Stimulated activated CD4-positive, alpha-beta T cell treated with anti-CD3 and anti-CD28 coated beads, Interleukin-2, amount 100 ng/mL, for 24 hours (primary cell): ENCODE measurements at places on chromosomes 4 and X.

DNA sequence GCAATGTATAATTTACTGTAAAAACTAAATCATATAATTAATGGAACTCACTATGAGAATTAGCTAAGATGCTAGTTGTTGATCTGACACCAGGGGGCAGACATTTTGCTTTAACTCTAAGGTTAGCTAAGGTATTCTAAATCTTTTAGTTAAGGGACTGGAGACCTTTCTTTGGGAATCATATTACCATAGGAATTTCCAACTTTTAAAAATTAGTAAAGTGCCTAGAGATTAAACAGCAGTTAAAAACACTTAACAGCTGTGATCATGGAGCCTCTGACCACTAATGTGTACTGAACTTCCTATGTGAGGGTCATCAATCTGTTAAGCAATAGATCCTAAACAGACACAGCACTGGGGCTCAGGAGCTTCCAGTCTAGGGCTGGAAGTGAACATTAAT, 226.6 kb downstream of the NSUN7 start:
- no peak for DNase-seq

DNA sequence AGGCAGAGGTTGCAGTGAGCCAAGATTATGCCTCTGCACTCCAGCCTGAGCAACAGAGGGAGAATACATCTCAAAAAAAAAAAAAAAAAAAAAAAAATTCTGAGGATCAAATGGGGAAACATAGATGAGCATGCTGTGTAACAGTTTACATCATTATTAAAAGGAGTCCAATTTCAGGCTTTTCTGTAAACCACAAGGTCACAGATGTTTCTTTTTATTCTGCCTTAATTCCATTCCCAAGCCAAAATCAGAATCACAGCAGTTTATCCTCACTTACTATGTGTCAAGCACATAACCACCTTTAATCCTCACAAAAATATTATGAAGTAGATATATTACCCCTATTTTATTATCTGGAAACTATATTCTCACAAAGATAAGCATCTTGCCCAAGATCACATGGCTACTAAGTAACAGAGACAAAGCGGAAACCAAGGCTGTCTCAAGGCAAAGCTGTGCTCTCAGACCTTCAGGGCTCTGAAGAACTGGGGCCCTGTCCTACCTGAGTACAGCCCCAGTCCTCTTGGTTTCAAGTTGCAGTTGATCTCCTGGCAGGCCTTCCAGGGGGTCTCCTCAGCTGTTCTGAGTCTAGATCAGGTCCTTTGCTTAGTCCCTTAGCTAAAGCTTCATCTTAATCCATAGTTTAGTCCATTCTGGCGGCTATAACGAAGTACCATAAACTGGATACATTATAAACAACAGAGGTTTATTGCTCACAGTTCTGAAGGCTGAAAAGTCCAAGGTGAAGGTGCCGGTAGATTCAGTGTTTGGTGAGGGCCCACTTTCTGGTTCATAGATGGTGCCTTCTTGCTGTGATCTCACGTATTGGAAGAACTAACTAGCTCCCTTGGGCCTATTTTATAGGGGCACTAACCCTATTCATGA, 141.3 kb downstream of the PALLD start:
- no peak for DNase-seq

DNA sequence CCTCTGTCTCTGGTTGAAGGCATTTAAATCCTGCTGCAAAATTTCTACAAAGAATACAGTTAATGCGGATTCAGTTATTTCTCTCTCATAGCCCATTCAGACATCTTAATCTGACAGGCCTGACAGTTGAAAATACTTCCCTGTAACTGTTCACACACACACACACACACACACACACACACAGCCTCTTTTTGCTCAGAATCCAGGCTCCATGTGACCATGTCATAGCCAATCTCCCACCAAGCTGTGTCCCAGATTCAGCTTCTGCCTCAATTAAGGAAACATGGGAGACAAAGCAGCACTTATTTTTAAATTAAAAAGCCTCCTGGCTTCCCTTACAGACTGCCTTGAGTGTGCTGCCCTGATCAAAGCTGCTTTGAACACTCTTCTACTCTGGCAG, 49.3 kb upstream of the EFHC2 start:
- no peak for DNase-seq

GRCh38 chr4:186137196-186137794, 32.8 kb downstream of the FAM149A start:
- no peak for DNase-seq

- DNase-seq: no peak
Measured at GRCh38 chrX:64395568-64395929, 297 bp upstream of the MTMR8 start.

DNA sequence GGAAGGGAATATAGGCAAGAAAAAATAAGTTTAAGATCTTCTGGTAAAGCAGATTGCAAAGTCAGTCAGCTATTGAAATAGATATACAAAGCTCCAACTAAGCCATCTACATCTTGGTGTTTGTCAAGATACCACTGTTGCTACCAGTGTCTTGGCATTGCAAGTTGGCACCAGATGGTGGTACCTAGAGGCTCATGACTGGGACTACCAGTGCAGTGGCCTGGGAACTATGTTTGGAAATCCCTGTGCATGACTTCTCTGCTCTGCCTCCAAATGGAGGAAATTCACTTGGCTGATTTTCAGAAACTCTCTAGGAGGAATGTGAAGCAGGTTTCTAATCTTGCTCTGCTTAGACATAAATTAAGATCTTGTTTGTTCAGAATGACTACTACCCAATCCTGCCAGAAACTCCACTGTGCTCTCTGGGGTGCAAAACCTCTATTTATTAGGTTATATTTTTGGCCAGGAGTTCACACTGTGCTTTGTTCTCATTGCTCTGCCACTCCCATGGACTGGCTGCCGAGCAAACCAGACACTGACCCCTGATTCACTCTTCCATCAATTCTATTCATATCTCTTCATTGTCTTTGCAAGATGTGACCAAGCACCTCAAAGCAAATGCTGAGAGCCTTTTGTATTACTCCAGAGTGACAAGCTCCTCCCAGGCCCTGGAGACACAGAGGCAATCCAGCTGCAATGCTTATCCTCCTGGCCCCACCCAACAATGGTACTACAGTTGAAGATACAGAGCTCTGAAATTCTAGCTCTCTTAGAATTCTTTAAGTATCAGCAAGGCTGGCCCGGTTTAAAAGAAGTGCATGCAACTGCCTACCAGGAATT, 272.3 kb upstream of the FGF16 start:
- DNase-seq: no peak

- no peak for DNase-seq
Measured at GRCh38 chr4:78162821-78163220, 105.7 kb downstream of the FRAS1 start.

- DNase-seq: no peak
Measured at GRCh38 chrX:7219153-7219705, 71.3 kb upstream of the PUDP start.

DNA sequence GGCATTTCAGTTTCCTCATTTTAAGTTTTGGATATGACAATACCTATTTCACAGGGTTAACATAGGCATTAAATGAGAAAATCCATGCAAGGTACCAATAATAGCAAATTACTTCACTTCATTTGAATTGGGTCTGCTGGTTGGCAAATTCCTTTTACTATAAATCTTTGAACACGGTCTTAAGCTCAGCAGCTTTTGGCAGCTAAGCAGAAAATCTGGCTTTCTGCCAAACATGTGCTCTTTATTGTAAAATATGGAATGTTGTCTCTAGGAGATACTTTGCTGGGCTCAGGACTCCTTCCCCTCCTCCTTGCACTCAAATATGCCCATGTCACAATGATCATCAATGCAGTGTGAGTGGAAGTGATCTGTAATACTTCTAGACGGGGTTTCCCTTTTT, 16.8 kb upstream of the DMP1 start:
- DNase-seq: no peak

GRCh38 chrX:23403849-23404248, 69.2 kb downstream of the PTCHD1 start:
- no peak for DNase-seq

- DNase-seq: no peak
Measured at GRCh38 chr4:111934314-111934713, 210.9 kb upstream of the FAM241A start.

DNA sequence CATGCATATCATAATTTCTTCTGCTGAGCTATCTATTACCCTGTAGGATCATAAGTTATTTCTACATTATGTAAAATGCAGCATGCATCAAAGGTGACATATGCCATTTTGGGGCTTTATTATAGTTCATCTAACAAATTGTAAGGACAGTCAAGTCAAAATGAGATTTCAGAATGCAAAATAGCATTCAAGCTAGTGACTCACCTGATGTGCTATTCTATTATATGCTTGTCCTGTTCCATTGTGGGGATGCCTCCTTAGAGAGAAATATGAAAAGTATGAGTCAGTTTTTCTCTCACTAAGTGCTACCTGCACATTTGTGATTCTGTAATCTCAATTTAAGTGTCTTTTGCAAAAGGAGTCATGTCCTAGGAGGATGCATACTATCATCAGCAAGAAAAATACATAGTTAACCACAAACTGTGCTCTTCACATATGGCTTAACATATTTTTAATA, 647.0 kb upstream of the PCDH10 start:
- no peak for DNase-seq

DNA sequence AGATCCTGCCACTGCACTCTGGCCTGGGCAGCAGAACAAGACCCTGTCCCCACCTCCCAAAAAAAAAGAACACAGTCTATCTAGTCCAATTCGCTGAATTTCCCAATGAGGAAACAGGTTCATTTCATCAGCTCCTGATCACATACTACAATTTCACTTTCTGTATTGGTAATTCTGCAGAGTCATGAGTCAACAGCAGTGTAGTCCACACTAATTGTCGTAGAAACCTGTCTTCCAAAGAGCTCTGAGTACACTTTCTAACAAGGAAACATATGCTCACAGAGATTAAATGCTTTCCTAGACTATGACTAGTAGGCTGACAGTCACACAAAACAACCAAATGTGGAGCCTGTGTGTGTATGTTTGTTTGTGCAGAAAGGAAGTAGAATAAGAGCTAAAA, 91.9 kb downstream of the GPC4 start:
- no peak for DNase-seq

DNA sequence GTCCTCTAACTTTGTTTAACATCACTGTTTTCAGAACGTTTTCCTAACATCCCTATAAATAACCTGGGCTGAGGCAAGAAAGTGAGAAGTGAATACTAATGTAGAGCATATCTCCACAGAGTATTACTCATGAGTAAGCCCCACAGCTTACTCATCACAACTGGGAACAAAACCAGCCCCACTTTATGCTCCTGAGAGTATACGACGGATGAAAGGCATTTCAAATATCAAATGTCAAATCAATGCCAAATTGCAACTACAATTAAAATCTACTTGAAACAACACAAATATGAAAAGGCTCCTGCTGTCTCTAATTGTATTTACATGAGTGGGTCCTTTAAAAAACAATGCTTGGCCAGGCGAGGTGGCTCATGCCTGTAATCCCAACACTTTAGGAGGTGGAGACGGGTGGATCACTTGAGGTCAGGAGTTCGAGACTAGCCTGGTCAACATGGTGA, 41.2 kb downstream of the SH3RF1 start:
- no peak for DNase-seq

DNA sequence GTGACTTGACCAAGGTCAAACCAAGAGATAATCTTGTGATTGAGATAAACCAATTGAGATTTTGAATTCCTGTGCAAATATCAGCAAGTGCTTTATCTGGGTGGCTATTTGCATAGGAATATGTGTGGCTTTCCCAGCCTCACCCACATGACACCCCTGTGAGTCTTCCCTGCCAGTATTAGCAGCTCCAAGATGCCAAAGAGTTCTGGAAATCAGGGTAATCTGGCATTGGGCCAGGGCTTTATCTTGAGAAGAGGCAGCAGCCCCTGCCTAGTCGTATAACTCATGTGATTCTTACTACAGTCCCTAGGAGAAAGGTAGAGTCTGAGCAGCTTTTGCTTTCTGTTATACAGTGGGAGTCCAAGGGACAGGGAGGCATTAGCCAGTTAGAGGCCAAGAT, 87.7 kb downstream of the RLIM start:
- DNase-seq: no peak

DNA sequence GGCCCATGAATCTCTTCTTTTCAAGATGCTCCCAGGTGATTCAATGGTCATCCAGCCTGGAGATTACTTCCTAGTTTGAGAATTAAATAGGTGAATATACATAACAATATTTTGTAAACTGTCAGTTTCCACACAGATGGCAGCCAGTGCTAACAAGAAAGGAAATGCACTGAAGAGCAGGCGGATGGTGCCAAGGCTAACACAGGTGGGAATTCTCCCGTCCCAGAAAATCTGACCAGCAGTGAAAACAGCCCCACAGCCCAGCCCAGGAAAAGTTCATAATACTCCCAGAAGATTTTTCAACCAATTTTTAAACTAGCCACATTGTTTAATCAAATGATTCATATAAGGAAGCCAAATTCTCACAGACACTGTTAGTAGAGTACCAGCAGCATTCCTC, 387.2 kb upstream of the GATB start:
- no peak for DNase-seq

DNA sequence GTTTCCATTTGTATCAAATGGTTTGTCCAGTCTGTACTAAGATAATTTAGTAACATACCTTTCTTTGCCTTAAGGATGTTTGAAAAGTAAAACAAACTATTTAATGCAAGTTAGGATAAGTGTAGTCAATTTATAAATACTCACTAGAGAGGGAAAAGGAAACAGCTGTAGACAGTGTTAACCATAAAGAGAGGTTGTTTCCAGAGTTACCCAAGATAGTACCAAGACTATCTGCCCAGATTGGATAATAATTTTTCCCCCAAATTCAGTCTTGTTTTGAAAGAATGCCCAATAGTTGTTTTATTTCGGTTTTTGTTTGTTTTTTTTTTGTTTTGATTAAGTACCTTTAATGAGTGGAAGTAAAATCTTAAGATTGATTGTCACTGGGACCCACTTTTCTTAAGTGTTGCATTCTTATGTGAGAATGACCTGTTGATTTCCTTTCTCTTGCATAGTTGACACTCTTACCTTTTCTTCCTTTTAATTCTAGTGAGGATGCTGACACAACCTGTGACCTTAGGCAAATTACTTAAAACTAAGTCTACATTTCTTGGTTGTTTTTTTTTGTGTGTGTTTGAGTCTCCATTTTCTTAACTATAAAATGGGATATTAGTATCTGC, 12.8 kb downstream of the AFF1 start:
- DNase-seq: no peak

DNA sequence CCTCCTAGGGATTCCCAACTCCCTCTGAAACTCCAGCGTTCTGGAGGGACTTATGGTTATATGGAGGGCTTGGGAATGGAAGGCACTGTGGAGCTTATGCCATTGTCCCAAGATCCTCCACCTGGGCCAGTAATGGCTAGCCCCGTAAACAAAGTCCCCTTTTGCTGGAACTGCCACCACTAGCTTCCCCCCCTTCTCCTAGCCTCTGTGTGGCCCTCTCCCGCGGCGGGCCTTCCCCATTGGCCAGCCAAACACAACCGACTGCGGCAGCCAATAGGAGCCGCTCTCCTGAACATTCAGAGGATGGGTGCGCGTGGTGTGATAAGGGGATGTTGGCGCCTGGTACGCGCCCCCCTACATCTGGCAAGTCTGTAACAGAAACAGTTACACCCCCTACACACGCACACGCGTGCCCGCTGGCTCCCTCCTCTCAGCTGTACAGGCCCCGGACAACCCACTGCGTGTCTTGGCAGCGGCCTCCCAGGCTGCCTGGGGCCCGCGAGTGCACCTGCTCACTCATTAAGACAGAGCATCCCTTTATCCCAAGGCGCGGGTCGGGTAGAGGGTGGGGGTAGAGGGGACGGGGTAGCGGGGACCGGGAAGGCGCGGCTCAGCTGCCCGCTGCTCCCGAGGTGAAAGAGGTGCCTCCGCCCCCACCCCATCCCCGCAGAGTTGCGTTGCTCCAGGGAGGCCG, 863 bp upstream of the RAB33A start:
- DNase-seq: peak; percentile 67

GRCh38 chr4:172842779-172843178, 325.8 kb upstream of the GALNT7 start:
- no peak for DNase-seq

GRCh38 chr4:74534121-74534520, 89.2 kb downstream of the AREG start:
- DNase-seq: no peak
